Left renal pelvis (tissue), 4 donors: ENCODE measurements at places on chromosomes 6 and 20.

DNA sequence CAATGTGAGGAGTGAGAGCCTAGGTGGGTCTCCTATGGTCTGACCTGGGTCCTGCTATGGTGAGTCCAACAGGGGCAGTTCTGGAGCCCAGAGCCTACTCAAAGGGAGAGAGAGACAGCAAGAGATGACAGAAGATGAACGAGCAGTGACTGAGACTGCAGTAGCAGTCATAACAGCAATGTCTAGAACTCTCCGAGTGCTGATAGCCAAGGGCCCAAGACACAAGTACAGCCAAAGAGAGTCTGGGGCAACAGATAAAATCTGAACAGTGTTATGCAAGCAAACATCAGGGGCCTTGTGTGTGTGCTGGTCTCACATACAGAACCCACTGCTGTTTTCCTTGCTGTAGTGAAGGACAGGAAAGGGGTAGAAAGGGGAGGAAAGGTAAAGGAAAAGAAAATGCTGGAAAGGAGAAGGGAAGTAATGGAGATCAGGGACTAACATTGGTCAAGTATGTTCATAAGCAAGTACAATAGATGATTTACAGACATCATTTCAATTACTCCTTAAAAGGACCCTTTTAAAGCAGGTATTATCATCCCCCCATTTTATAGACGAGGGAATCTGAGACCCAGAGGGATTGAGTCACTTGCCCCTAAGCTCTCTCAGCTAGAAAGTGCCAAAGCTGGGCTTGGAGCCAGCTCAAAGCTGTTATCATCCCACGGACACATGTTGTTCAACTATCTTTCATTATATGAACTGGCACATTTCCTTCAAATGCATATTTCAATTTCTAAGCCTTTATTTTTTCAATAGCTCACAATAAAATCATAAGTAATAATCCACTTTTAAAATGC lies 182.3 kb upstream of the RAB32 start:
- no peak for DNase-seq

GRCh38 chr6:12776291-12776690 lies 59.7 kb downstream of the PHACTR1 start:
- no peak for DNase-seq

DNA sequence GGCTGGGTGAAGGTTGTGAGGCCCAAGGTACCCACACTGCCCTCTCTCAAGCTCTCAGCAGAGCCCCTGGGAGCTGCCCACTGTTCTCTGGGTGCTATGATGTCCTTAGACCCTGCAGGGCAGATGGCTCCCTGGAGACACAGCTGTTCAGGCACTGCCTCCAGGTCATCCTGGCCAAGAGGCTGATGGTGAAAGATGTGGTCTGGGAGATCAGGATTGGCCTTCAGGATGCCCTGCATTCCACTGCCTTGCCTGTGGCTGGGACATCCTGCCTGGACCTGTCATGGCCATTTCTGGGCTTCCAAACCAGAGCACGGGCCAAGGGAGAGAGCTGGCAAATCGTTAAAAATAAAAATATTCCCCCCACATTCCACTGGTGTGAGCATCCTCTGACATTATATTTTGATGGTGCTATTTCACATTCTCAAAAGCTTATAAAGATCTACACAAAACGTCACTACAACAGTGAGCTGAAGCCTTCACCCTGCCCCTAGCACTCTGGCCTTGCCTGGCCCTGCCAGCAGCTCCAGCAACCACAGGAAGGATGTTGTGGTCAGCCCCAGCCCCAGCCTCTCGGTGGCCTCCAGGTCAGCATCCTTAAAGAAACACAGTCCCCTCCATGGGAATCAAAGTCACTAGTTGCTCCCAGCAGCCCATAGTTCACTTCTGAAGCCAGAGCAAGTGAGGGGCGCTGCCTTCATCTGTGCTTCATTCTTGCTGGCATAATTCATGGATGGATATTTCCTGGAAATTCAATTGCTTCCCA lies 13.5 kb upstream of the KCNK16 start:
- no peak for DNase-seq

GRCh38 chr20:39823224-39823623 lies 861.1 kb downstream of the DHX35 start:
- DNase-seq = no peak

- no peak for DNase-seq
These were observed 49.6 kb downstream of the ATXN1 start for GRCh38 chr6:16711546-16712254.
